Stimulated activated CD8-positive, alpha-beta memory T cell treated with anti-CD3 and anti-CD28 coated beads, Interleukin-2, amount 100 ng/mL, for 1 hour (primary cell): ENCODE measurements at places on chromosomes 7 and 10.

GRCh38 chr7:17093461-17093860 lies 205.0 kb upstream of the AHR start:
- no peak for DNase-seq

GRCh38 chr10:88066876-88067275 lies 203.5 kb downstream of the PTEN start:
- no peak for DNase-seq

DNA sequence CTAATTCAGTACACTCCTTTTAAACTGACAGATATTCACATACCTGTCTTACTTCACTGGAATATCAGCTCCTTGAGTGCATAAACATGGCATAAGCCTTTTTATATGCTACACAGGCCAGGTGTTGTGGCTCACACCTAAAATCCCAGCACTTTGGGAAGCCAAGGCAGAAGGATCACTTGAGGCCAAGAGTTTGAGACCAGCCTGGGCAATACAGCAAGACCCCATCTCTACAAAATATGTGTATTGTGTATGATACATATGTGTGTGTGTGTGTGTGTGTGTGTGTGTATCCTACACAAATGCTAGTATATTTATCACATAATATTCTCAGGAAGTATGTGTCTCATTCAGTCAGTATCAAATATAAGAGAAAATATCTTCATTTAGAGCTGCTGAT lies 45.3 kb downstream of the DNAJC12 start:
- no peak for DNase-seq

DNA sequence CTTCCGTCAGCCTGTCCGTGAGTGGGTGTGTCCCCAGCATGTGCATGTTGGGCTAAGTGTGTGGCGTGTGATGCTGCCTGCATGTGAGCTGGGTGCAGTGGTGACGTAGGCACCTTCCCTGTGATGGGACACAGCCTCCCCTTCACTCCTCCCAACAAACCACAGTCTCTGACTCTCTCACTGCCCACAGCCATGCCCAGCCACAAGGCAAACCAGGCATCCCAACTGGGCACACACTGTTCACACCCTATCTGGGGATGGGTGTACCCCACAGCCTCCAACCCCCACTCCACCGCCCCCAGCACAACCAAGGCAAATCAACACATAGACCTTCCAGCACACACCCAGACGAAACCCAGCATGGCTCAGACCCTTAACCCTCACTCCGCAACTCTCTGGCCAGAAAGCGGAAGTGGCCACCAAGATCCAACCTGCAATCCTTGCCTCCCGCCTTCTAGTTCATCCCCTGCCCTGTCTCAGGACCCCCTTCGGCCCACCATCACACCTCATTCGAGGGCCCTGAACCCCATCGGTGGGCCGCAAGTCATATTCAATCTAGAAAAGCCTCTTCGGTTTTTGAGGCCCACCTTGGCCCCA lies 10.4 kb downstream of the PSD start:
- DNase-seq: no peak

- no peak for DNase-seq
Observed at GRCh38 chr7:42138691-42139090, 98.3 kb downstream of the GLI3 start.

DNA sequence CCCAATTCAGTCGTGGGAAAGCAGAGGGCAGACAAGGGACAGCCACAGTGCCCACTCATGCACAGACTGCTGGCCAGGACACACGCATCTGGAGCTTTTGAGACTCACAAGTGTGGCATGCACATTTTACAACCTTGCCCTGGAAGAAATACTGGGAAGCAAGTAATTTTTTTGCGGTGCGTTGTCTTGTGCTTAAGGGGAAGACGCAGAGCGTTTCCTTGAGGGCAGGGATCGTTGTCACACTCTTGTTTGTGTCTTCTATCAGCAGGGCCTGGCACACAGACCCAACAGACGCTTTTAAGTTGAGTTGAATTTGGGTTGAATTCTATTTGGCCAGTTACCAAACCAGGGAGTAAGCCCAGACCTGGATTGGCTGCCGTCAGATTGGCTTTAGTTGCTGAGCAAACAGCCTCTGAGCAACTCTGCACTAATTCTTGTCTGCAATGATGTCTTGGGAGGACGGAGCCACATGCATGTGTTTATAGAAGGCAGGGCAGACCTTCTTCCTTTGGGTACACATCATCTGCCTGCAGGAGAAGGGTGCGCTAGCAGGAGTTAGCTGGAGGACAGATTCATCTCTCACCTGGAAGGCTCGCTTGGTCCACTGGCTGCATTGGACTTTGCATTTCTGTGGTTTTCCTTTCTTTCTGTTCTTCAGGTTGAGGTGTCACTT lies 38.4 kb downstream of the IL2RA start:
- DNase-seq: no peak

- no peak for DNase-seq
Observed at GRCh38 chr7:69162931-69163670, 435.2 kb upstream of the AUTS2 start.

- DNase-seq: no peak
Observed at GRCh38 chr10:133061296-133062038, 26.3 kb upstream of the ADGRA1 start.

GRCh38 chr7:112981966-112982365 lies 104.7 kb downstream of the GPR85 start:
- DNase-seq: no peak

- DNase-seq: no peak
Observed at GRCh38 chr7:3283130-3283704, 17.8 kb upstream of the SDK1 start.

- DNase-seq: no peak
Observed at GRCh38 chr7:131384286-131384635, 56.6 kb downstream of the MKLN1 start.

GRCh38 chr10:51100221-51100620 lies 25.9 kb downstream of the PRKG1 start:
- no peak for DNase-seq

DNA sequence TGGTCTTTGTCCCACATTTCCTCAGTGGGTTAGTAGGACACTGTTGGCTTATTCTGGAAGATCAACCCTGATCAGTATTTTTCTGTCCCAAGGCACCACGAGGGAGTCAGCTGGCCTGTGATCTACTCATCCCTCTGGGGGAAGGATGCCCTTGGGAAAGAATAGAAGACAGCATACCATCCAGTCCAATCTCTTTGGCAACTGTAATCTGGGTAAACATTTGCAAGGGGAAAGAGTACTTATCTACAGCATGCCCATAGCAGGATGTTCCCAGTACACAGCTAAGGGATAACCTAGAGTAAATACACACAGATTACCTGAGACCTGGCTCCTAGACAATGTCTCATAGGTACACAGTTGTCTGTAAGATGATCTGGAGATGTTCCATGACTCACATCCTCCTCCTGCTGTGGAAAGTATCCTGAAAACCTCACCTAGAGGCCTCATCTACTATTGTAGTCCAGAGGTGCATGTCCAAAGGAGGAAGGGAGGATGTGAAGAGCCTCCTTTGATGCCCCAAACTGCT lies 134.3 kb upstream of the VWC2 start:
- DNase-seq: no peak

DNA sequence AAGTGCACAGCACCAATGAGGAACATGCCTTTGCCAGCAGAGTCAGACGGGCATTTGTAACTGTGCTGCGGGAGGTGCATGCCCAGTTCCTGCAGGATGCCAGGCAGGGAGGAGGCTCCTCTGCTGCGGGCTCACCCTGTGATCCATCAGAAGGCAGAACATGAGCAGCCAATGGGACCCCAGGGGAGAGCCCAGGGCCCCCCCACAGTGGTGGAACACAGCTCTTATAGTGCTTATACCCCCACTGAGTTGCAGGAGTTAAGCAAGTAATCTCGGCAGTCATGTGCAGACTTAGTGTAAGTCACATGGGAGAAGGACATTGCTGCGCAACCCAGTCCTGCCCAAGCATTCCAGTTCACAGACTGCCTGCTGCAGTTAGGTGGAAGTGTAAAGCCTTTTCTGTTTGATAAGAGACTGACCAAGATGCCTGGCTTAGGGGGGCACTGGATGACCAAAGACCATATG lies 120.3 kb upstream of the TMEM106B start:
- DNase-seq: no peak

DNA sequence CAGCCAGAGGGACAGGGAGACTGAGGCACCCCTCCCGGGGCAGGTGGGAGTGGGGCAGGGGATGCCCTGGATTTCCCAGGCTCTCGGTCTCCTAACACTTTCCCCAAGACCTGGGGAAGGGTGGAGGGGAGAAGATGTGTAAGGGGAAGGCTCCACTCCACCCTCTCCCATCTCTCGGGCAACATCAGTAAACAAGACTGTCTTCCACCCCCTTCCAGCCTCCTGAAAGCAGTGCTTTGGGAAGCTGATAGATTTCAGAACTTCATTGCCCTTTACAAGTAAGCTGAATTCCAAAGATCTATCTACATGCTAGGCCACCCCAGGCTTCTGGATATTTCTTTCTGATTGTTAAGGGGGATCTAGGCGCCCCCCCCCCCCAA lies 3.7 kb downstream of the FLNC start:
- DNase-seq: no peak

DNA sequence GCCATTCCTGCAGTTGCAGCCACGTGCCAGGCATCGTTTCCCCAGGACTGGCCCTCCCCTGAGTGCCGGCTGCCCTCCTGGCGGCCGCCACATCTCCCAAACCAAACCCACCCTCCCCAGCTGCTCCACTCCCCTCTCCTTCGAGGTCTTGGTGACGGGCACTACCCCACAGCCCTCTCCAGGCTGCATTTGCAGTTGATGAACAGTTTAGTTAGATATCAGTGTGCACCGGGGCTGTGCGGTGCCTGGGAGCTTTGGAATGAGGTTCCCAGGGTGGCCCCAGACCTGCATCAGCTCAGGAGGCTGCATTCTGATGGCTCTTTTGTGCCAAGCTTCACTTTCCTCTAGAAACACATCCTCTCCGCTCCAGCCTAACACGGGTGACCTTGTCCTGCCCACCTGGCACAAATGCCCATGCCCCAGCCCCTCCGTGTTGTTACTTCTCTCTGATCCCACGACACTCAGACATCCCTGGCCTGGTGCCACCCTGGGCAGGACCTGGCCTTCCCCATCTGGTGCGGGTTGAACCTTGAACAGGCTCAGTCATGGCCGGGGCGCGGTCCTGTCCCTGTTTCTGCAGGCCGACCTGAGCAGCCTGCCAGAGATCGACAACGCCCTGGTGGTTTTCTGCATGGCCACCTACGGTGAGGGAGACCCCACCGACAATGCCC lies 14.5 kb downstream of the TMEM120A start:
- DNase-seq: no peak

DNA sequence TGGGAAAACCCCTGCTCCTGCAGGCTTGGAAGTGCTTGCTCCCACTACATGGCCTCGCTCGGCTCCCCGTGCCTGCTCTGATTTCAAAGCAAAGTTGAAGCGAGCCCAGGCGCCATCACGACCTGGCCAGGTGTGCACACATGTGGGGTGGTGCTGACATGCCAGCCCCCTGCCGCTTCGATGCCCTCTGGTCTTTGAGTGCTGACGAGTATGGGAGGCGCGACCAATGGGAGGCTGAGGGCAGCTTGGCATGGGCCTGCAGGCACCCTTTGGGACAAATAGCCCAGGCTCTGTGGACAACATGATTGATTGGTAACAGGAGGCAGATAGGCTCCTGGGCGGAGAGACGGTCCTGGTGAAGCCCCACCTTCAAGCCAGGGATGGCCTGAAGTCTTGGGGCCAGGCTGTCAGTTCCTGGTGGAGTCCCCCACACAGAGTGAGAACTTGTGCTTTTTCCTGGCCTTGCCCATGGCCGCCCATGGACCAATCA lies 252.4 kb upstream of the SEMA3A start:
- DNase-seq: no peak

DNA sequence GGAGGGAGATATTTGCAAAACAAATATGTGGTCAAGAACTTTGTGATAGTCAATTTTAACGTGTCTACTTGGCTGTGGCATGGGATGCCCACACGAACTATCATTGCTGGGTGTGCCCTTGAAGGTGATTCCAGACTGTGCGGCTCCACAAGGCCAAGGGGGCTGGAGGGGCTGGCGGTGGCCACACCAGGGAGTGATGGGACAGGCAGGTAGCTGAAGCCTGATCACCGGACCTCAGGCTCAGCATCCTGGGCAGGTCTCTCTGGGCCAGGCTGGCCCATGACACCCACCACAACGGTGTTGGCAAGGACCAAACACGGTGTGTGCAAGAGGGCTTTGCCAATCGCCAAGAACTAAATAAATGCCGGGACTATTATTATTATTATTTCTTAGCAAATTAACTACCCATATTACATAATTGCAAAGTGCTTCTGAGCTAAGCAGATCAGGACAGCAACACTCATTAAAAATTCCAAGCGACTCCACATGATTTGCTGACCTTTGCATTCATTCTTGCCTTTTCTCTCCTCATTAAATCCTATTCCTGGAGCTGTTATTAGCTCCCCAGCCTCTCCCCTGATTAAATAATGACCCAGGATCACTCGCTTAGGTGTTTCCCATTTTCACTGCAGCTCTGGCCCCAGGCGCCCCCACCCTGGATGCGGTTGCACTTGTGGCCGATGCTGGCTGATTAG lies 35.4 kb upstream of the PPP2R2D start:
- DNase-seq: no peak

- DNase-seq: no peak
Observed at GRCh38 chr7:80141376-80141775, 6.7 kb downstream of the GNAI1 start.

DNA sequence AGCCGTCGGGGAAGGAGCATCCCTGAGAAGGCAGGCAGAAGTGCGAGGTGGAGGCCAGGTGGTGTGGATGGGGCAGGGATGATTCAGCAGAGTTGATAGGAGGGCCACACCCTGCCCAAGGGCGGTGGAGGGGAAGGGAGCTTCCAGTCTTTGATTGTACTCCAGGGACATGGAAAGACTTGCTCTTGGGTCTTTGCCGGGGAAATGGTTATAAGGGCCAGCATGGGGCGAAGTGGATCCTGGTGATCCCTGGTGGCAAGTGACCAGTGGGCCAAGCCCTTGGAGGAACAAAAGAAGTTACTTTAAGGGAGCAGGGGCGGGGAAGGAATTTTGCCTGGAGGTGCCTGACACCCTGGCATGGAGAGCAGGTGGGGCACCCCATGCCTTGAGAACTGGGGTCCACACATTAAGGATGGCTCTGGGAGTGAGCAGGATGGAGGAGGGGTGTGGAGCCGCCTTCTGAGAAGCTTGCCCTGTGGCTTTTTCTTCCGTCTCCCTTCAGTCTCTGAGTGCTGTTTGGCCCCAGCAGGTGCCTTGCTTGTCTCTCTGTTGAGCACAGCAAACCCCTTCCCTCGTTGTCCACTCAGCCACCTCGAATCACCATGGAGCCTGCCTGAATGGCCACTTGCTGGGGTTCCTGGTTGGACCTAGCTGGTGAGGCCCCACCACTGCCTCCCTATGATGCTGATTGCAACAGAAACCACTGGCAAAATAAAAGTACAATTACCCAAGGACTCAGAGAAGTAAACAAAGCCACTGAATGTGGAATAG lies 83.9 kb downstream of the RAMP3 start:
- no peak for DNase-seq
